ENCODE measurements at places on chromosomes 7 and 10.

DNA sequence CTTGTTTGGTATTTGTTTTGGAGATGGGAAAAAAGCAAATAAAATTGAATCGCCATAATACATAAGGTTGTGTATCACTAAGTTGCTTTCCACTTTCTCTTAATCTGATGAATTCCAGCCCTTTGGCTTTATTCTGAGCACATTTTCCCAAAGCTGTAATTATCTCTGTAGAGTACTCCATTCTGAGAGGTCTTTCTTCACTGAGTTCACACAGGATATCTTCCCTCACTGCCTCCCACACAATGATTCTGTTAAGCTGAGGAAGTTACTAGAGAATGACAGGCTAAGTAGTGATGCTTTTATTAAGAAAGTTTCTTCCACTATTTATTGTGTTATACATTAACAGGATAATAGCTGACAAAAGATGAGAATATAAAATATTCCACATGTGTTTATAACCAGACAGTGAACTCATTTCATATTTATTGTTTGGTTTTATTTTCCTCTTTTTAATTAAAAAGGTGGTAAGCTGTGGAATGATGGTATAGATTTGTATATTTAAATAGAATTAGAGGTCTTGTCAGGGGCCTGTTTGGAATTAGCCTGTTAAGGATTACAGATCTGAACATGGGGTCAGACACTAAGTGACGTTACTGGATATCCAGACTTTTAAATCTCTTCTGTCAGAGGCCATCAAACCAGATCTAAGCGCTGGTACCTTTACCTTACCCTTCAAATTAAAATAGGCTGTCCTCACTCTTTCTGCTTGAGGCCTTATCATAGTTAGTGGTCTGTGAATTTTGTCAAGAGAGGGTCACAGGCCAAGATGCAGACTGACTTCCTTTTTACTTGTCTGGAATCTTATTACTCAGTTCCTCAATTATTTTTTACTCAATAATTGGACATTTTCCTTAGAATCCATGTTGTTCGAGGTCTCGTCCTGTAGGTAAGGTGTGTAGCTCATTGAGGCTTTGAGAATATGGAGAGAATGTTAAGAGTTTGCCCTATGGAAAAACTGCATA is 8.4 kb downstream of the PLXDC2 start:
- no peak for DNase-seq

- no peak for DNase-seq
Observed at GRCh38 chr7:64045301-64046040, at the start of gene ZNF727. ZNF727 (plus strand) TSS chr7:64045434; CDS start chr7:64045622, 188 bp downstream.

DNA sequence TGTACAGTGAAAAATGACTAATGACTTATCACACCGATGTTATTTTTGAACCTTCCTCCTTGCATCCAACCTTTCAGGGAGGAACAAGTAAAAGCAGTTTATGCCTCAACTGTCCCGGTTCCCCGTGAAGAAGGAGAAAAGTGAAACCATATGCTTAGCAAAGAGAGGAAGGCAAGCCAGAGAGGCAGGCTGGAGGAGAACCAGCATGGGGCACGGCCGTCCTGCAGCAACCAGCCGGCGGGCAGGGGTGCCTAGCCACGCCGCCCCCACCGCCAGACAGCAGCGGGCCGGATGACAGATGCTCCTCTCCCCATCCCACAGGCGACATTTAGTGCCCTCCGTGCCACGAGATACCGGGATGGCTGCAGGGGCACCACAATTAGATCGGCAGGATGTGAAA is 421.4 kb upstream of the MGMT start:
- DNase-seq = no peak

GRCh38 chr7:56110611-56111010 is 4.3 kb upstream of the CHCHD2 start:
- no peak for DNase-seq

DNA sequence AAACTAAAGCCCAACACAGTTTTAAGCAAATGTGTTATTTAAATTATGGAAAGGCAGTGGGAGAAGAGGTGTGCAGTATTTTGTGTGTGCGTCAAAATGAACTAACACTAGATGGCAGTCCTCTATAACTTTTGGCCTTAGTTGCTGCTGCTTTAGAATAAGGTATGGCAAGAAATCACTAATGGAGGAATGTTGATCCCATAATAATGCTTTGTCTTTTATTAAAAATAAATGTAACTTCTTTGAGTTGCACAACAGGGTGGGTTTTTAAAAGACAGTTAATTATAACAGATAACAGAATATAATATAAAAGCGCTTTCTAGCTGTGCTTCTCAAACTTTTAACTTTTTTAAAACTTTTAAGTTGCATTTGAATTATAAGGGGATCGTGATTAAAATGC is 56.4 kb downstream of the BBS9 start:
- peak; percentile 48 for DNase-seq

GRCh38 chr7:36203071-36203790 is 50.2 kb downstream of the EEPD1 start:
- DNase-seq = no peak

- DNase-seq = no peak
Observed at GRCh38 chr10:10598297-10598696, 419.4 kb upstream of the CELF2 start.

DNA sequence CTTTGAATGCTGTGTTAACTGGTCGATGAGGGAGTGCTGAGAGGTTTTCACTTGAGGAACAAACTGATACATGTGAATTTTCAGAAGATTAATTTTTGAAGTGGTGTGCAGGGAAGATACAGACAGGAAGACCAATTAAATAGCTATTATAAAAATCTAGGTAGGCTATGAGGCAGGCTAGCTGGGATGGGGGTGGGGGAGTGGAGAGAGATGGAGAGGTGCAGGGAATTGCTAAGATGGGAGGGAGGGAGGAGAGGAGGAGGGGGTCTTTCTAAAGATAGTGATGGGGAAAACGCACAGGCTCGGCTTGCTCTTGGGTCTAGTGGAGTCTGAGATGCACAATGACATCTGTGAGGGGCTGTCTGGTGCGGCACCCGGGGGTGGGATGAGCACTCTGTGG is 15.2 kb downstream of the ATXN7L1 start:
- peak; percentile 78 for DNase-seq

- DNase-seq = peak; percentile 91
Observed at GRCh38 chr7:76393116-76394031, 16.1 kb downstream of the SSC4D start.

DNA sequence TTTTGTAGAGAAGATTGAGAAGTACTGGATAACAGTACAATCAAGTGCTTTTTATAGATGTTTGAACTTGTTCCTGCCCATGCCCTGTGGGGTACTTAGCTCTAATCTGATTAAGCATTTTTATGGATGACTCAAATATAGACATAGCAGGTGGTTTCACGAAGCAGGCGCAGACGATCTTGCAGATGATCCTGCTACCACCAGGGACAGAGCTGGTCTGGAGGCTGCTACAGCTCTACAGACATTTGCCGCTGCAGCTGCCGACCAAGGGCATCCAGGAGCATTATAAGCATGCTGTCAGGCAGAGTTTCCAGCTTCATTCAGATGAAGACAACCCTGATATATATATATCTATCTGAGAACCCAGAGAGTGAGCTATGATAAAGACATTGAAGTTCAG is 650.4 kb downstream of the NXPH1 start:
- DNase-seq = no peak

DNA sequence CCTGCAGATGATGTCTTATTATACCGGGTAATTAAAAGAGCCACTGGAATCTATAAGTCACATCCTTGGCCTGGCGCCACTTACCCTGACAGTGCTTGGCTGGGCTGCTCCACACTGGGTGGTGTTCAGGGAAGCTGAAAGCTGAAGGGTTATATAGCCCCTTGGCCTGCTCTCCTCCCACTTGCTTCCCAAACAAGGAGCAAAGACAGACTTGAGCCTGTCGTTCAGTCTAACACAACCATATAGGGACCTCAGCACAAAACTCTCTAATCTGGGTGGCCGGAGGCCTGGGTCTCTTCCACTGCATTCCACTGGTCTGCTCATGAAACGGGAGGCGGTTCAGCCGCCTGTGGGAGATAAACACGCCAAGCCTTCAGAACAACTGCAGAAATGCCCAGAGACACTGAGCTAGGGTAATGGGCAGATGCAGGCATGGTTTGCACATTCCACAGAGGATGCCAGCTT is at the start of gene ACTA2:
Gene ACTA2, minus strand, starts transcription at position 127 of the 465 bp plus-strand sequence. CDS start 3,843 bp downstream, outside the sequence.
- DNase-seq = no peak

DNA sequence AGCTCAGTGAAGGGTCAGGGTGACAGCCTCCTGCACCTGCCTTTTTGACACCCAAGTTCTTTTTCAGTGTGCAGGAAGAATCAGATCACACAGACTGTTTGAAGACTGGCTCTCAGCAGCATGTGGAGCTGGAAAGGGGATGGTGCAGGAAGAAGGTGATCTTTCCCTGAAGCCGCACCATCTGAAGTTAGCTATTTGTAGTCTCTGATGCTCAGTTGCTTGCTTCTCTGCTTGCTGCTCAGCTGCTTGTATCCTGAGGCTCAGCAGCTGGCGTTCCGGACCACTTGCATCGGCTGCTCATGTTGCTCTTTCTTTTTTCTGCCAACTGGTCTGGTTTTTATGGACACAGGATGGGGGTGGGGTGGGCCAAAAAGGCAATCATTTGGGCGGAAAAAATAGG is 15.8 kb upstream of the DNMBP start:
- DNase-seq = peak; percentile 72

- DNase-seq = peak; percentile 24
Observed at GRCh38 chr7:18570890-18571478, 75.4 kb downstream of the HDAC9 start.

- DNase-seq = no peak
Observed at GRCh38 chr10:72740528-72740927, 48.6 kb downstream of the MCU start.

DNA sequence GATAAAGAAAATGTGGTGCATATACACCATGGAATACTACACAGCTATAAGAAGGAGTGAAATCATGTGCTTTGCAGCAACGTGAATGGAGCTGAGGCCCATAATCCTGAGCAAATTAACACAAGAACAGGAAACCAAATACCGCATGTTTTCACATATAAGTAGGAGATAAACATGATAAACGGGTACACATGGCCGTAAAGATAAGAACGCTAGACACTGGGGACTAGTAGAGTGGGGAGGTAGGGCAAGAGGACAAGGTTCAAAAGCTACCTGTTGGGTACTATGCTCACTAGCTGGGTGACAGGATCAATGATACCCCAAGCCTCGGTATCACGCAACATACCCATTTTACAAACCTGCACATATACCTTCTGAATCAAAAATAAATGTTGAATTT is 113.7 kb downstream of the CSTF2T start:
- no peak for DNase-seq

- DNase-seq = no peak
Observed at GRCh38 chr10:108275895-108276685, 1111.6 kb upstream of the SORCS1 start.

- no peak for DNase-seq
Observed at GRCh38 chr7:47227762-47228177, 354.1 kb downstream of the TNS3 start.

- no peak for DNase-seq
Observed at GRCh38 chr10:96295475-96295874, 8.8 kb upstream of the DNTT start.

DNA sequence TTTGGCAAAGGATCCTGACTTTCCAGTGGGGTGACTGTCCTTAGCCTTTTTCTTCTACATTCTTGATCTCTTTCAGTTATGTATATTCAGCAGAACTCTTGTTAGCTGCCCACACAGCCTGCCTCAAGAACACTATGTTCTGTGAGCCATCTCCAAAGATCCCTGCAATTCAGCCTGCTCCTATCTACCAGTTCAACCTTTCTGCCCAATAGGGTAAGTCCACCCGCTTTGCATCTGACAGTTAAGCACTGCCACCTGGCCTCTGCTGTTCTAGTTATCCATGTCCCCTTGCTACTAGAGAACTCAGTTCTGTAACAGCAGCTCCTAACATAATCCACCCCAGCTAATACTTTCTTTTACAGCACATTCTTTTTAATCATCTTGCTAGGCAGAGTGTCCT is 13.5 kb downstream of the OR9A2 start:
- DNase-seq = no peak

- no peak for DNase-seq
Observed at GRCh38 chr7:41104631-41105030, 598.3 kb downstream of the INHBA start.

- DNase-seq = no peak
Observed at GRCh38 chr7:28586736-28587135, 174.4 kb downstream of the CREB5 start.

DNA sequence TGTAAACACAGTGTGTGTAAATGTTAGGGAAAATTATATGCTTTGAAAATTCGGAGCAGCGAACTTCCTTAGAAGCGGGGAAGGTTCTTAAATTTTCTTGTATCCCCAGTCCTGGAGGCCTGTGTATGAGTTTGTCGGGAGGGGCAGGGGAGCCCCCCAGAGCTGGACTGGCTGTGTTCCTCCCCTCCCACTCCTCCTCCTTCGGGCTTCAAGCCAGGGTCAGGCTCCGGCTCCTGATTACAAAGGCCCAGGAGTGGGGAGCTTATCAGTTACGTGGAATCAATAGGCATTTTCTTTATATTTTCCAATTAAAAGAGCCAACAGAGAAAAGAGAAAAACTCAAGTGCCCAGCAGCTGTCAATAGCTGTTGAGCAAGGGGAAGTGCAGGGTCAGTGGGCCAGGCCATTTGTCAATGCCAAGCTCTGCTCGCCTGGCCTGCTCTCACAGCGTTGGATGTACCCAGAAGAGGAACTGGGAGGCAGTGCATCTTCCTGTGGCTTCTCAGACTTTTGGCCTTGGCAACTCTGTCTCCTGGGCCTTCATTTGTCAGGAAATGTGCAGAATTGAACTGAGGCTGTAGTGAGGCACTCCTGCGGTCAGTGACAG is 156.9 kb upstream of the PCBD1 start:
- DNase-seq = no peak

GRCh38 chr7:36775676-36776075 is 51.4 kb upstream of the AOAH start:
- no peak for DNase-seq

DNA sequence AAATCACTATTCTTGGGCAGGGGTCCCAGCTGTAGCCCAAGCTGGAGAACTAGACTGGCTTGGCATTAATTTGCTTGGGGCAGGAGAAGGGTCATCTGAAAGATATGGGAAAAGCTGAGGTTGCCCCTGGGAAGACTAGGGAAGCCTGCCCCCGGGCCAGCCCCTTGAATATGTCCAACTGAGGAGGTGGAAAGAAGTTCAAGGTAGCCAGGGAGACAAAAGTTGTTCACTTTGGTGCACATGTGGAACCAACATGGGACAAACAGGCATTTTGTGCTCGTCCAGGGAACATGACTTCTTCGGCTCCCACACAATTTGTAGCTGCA is 1.4 kb upstream of the LRRC61 start:
- no peak for DNase-seq

DNA sequence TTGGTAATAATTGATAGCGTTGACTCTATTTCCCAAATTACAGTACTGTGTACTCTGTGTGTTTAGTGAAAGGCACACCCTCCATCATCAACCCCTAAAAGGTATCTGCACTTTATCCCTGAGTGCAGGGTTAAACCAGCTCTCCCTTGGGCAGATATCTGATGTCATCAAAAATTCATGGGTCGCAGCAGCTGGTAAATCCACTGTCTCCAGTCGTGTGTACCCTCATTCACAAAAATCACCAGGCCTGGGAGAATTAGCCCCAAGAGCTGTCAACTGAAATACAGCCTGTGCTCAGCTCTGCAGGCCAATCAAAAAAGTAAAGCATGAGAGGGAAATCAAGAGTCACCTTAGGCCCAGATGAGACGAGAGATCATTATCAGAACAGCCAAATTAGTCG is 103.7 kb downstream of the HIP1 start:
- no peak for DNase-seq
